ENCODE measurements at places on chromosomes 2 and 18.

- DNase-seq = no peak
These were observed 18.4 kb upstream of the SLC20A1 start for GRCh38 chr2:112627060-112628040.

- DNase-seq = no peak
These were observed 23.3 kb downstream of the PUM2 start for GRCh38 chr2:20327370-20327769.

DNA sequence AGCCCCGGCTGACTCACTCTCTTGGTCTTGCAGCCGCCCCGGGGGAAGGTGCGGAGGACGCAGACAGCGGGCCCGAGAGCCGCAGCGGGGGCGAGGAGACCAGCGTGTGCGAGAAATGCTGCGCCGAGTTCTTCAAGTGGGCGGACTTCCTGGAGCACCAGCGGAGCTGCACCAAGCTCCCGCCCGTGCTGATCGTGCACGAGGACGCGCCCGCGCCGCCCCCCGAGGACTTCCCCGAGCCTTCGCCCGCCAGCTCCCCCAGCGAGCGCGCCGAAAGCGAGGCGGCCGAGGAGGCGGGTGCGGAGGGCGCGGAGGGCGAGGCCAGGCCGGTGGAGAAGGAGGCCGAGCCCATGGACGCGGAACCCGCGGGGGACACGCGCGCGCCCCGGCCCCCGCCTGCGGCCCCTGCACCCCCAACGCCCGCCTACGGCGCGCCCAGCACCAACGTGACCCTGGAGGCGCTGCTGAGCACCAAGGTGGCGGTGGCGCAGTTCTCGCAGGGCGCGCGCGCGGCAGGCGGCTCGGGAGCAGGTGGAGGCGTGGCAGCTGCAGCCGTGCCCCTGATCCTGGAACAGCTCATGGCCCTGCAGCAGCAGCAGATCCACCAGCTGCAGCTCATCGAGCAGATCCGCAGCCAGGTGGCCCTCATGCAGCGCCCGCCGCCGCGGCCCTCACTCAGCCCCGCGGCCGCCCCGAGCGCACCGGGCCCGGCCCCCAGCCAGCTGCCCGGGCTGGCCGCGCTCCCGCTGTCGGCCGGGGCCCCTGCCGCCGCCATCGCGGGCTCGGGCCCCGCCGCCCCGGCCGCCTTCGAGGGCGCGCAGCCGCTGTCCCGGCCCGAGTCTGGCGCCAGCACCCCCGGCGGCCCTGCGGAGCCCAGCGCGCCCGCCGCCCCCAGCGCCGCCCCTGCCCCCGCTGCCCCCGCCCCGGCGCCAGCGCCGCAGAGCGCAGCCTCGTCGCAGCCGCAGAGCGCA lies 12.7 kb downstream of the SALL3 start:
- no peak for DNase-seq

DNA sequence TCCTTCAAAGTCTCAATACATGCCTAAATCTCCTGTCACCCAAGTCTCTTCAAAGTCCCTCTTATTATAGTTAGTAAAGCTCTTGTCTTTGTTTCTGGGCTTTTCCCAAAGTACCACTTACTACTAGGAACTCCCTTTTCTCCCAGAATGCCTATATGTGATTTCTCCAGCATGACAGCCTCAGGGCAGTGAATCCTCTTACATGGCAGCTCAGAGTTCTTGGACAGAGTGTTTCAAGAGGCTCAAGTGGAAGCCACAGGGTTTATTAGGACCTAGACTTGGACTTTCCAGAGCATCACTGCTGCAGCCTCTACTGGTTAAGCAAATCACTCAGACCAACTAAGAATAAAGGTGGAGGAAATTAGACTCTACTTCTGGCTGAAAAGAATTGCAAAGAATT lies 98.9 kb downstream of the CSRNP3 start:
- no peak for DNase-seq

GRCh38 chr2:129347486-129348217 lies 631.8 kb upstream of the RAB6C start:
- no peak for DNase-seq

DNA sequence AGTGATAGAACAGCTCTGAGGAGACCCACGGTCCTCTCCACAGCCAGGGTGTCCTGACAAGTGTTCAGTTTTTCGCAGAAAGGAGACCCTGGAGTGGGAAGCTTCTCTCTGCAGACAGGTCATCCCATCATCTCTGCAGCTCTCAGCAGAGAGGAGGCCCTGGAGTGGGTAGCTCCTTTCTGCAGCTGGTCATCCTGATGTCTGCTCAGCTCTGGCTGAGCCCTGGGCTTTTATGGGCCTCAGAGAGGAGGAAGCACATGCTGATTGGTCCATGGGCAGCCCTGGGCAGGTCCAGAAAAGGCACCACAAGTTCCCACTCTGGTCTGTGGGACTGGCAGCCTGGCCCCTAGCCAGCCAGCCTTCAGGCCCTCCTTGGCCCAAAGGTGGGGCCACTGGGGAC lies 72.3 kb upstream of the ST3GAL5 start:
- no peak for DNase-seq

- no peak for DNase-seq
These were observed 176.1 kb downstream of the VAPA start for GRCh38 chr18:10089881-10090280.

- peak; percentile 14 for DNase-seq
These were observed 57.1 kb upstream of the ODC1 start for GRCh38 chr2:10504994-10505820.

DNA sequence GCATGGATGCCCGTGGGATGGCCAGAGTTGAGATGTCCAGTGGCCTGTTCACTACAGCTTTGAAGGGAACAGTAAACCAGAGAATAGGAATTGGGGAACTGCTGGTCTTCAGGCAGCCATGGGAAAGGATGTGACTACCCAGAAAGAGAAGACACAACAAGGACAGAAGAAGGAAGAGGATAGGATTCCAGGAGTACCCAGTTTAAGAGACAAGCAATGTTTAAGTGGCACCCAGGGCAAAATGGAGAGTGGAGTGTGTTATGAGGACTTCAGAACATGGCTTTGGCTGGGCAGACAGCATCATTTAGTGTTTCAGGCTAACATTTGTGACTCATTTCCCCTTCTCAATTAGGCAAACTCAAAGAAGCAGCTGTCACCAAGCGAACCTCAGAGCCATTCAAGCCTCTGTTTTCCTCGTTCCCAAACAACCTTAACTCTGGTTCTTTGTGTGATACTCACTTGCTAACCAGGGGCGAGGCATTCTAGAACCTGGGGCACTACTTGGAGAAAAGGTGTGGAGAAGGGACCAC lies 4.0 kb upstream of the FAM124B start:
- DNase-seq = no peak

GRCh38 chr2:223528036-223528435 lies 74.1 kb downstream of the SCG2 start:
- DNase-seq = no peak

DNA sequence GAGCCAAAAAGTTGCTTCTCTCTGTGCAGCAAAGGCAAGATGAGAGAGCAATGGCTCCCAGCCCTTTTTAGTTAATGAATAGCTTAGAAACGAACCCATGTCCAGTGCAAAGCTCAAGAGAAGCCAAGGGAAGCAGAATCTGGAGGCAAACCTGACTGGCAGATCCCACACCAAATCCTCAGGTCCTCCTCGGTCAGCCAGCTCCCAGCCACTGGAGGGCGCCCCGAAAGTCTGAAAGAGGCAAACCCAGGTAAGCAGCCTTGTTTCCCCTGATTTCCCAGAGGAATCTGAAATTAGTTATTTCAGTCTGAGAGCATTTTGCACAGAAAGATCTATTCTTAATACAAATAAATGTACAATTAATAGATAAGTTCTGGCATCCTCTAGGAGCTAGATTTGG lies 71.3 kb upstream of the PID1 start:
- no peak for DNase-seq

- DNase-seq = no peak
These were observed 2.9 kb downstream of the RNF149 start for GRCh38 chr2:101305492-101306078.

GRCh38 chr2:205947621-205948495 lies 138.1 kb downstream of the INO80D start:
- peak; percentile 71 for DNase-seq

DNA sequence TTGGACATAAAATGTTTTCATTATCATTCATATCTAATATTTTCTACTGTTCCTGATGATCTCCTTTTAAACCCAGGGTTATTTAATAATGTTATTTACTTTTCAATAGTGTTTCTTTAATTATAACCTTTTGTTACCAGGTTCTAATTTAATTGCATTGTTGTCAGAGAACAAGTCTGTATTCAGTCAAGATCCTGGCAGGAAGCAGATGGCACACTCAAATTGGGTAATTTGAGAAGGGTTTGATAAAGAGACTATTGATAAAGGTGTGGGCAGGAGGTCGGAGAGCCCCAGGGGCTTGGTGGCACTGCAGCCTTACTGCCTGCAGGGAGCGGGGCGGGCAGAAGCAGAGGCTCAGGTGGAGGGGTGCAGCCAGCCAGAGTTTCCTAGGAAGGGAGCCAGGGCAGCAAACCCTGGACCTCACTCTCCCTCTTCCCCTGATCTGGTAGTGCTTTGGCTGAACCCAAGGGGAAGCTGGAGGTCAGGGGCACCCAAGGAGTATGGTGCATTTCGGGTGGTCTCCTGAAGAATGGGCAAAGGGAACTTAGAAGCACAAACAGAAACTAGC lies 2.3 kb upstream of the KIF1A start:
- DNase-seq = no peak

DNA sequence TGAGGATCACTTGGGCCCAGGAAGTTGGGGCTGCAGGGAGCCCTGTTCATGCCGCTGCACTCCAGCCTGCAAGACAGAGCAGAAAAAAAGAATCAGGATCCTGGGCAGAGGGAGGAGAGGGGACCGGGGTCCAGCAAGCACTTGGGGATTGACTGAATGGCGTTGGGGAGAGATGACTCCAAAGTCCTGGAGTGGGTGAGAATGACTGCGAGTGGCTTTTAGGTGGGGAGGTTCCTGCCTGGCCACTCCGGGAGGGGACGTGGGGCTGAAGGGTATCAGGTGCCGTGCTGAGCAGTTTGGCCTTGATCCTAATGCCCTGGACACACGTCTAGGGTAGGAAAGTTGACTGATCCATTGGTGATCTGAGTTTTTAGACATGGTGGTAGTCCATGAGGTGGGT lies 3.5 kb upstream of the NFATC1 start:
- DNase-seq = no peak

DNA sequence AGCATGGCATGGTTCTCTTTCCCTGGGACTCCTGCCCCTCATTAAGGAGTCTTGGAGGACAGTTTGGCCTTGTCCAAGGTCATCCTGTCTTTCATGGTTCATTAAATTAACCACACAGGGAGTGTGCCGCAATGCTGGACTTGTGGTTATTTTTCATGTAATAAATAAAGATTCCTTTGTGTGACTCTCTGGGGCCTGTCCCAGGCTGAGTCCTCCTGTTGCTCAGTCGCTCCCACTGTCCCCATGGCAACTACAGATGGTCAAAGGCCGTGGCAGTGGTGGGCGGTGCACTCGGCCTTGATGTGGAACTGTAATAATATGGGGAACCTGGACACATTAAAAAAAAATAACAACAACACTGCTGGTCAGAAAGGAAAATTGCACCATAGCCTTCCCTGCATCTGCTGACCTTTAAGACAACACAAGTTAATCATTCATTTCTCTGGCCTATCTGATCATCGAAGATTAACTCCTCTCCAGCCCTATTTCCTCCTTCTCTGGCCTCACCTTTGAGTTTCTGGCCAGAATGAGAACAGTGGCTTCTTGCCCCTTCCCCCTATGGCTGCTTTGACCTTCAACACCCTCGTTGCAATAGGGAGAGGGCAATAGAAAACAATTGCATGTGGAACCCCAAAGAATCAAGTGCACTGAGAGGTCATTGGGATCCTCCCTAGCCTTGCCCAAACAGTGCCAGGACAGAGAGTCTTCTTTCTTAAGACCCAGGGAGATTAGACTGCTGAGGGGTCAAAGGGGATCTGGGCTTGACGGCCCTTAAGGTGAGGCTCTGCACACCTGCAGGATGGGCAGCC lies 44.7 kb downstream of the PSD4 start:
- no peak for DNase-seq

- no peak for DNase-seq
These were observed 64.0 kb downstream of the FMNL2 start for GRCh38 chr2:152399003-152399402.

DNA sequence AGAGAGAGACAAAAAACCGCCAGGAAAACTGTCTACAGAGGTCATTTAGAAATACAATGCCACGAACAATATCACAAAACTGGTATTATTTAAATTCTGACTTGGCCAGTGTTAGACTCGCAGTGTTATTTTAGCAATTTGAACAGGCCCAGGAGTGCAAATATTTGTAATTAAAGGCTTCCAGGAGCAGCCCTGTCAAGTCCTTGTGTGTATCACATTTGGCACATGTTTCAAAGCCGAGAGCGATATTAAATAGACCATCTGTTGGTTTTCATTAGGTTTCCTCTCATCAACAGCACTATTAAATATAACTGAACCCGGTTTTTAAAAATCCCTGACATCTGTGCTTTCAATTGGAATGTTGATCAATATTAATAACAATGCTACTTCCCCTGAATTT lies 656.9 kb downstream of the TSN start:
- DNase-seq = no peak

- DNase-seq = no peak
These were observed 453.4 kb downstream of the TGIF1 start for GRCh38 chr18:3903337-3903736.

GRCh38 chr2:233433029-233433428 lies 78.7 kb downstream of the DGKD start:
- no peak for DNase-seq

DNA sequence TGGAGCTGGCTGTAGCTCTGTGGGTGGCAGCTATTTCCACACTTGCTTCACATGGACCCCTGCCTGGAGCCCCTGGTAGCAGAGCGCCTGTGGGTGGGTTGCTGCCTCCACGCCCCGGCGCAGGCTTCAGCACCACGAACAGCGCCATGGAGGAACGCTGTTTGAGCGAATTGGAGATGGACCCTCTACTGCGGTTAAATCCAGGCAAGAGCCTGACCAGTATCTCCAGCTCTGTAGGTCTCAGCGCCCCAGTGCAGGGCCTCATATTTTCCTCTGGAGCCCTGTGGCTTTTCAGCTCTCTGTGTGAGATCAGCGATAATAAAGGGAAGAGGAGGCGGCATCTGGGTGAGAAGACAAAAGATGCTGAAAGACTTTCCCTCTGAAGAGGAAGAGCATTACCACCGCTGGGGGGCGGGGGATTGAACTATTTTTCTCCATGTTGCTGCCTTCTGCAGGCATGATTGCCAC lies 12.0 kb downstream of the ONECUT2 start:
- no peak for DNase-seq

DNA sequence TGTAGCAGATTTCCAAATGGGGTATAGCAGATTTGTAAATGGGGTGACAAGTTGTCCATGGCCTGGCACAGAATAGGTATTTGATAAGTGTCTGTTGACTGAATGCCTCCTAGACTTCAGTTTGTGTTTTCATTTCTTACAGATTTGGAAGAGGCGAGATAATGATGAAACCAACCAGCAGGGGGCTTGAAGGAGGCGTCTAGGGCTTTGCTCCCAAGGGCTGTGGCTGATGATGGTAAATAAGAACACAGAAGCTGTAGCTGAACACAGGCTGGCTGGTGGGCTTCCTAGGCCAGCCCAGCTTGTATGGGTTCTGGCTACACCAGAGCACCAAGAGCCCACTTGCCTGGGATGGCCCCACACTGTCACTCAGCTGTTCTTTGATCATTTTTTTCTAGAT lies 19.4 kb downstream of the SFTPB start:
- DNase-seq = no peak

Measured in activated T-cell treated with anti-CD3 and anti-CD28 coated beads, Interleukin-2, amount 50 U/mL, for 24 hours (primary cell).